ENCODE measurements at places on chromosomes 16 and 17.

DNA sequence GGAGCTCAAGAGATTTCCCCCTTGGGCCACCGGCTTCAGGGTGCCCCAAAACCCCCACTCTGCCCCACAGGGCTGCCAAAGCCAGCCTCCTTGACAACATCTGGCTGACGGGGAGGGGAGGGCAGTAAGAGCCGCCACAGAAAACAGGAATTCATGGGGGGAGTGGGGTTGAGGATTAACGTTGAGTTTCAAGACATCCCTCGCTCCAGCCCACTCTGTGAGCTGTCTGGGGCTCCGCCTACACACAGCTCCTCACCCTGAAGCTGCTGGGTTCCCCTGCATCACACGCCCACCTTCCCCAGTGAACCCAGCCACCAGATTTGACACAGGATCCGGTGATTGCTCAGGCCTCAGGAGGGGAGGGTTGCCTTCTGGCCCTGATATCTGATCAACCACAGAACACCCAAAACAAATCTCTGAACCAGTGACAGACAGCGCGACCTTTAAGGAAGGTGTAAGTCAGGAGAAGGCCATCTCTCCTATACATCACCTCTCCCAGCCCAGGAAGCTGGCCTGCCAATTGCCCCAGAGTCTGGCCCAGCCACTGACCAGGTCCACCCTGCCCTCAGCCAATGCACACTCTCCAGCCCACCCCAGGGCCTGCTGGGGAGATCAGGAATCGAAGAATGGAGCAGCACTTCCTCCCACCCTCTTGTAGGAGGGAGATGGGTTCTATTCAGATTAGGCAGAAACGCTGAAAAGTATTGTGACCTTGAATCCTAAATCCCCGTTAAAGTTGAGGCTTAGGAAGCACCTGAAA lies 132.1 kb downstream of the CLEC16A start:
- DNase-seq: no peak

DNA sequence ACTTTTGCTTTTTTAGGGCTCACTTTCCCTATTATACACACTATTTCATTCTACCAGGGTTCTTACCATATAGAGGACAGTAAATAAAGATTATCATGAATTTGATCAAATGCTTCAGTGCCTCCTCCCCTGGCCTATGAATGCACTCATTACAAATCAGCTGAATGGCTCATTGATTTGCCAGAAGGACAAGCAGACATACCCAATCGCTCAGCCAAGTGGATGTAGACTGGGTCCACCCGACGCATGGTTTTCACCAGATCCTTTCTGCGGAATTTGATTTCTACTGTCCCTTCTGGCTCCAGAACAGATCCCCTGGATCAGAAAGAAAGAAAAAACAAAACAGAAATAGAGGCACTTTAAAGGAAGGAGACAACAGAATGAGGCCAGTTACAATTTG lies 162.6 kb downstream of the AATF start:
- DNase-seq: no peak

GRCh38 chr17:17970699-17971430 lies 1.3 kb downstream of the TOM1L2 start:
- DNase-seq: no peak

- DNase-seq: no peak
Measured at GRCh38 chr17:15119968-15120367, 145.2 kb downstream of the PMP22 start.

GRCh38 chr17:74227271-74228080 lies 14.1 kb downstream of the TTYH2 start:
- DNase-seq: no peak

GRCh38 chr17:2215616-2216364 lies 87.8 kb downstream of the SMG6 start:
- no peak for DNase-seq

GRCh38 chr17:80474231-80474960 lies 2.0 kb downstream of the NPTX1 start:
- no peak for DNase-seq

GRCh38 chr17:46011711-46012505 lies 12.9 kb downstream of the STH start:
- no peak for DNase-seq

DNA sequence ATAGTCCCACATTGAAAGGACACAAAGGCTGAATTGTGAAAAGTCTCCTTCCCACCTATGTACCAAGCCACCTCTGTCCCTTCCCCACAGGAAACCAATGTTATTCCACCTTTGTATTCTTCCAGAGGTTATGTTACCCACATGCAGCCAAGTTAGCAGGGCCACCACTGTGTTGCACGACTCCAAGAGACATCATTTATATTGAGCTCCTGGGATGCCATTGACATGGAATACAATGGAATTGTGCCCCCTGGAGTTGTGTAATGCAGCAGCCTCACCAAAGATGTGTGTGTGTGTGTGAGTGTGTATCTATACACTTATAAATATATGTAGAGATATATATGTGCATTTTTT lies 21.6 kb upstream of the MSI2 start:
- DNase-seq: no peak

DNA sequence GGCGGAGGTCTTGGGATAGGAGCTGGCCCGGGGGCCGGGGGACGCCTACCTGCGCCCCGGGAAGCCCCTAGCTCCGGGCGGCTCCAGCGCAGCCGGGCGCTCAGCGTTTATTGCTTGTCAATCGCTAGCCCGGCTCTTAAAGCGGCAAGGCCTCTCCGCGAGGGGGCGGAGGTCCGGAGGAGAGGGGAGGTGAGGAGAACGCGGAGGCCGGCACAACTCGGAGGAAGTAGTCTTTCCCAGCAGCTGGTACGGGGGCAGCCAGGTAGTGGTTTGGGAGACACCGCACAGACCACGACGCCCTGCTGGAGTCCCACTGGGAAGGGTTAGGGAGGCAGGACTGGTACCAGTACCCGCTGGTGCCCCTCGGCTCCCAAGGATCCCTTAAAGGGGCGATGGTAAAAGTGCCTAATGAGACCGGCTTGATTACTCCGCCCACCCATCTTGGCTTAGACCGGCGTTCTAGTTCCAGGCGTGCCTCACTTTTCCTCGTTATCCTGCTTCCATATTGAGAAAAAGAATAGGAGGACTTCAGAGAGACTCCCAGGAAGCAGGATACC lies at the start of gene MPP2:
Gene MPP2, minus strand, starts transcription at position 112 of the 557 bp plus-strand sequence. CDS start 3,076 bp downstream, outside the sequence.
- DNase-seq: no peak

- no peak for DNase-seq
Measured at GRCh38 chr17:14227052-14227451, 9.6 kb downstream of the CDRT15 start.

DNA sequence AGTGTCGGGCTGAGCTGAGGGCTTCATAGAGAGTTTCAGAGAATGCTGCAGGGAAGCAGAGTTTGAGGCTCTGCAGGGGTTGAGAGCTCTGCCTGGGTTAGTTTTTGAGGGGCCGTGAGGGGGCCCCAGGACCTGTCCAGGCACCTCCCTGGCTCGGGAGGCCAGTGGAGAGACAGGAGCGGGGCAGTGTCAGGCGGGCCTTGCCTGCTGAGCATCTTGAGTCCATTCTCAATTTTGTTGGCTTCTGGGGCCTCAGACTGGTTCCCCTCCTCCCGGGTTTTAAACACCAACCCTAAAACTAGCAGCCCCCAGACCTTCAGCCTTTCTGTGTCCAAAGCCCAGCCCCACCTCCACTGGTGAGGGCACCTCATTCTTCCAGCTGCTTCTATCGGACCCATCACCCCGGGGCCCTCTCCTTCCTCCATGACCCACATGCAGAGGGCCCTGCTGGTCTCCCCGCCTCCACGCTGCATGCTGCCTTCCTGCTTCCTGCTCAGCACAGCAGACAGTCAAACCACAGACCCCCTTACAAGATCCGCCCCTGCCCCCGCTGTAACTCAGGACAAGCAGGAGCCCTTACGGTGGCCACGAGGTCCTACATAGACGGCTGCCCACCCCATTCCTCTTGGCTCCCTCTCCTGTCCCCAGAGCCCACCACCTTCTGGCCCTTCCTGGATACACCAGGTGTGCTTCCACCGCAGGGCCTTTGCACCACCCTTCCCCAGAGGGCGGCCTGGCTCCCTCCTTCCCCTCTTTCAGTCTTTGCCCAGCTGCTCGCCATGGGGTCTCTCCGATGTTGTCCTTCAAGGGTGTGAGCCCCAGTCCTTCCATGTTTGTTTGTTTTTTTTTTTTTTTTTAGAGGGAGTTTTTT lies 3.8 kb downstream of the RNF213 start:
- no peak for DNase-seq

DNA sequence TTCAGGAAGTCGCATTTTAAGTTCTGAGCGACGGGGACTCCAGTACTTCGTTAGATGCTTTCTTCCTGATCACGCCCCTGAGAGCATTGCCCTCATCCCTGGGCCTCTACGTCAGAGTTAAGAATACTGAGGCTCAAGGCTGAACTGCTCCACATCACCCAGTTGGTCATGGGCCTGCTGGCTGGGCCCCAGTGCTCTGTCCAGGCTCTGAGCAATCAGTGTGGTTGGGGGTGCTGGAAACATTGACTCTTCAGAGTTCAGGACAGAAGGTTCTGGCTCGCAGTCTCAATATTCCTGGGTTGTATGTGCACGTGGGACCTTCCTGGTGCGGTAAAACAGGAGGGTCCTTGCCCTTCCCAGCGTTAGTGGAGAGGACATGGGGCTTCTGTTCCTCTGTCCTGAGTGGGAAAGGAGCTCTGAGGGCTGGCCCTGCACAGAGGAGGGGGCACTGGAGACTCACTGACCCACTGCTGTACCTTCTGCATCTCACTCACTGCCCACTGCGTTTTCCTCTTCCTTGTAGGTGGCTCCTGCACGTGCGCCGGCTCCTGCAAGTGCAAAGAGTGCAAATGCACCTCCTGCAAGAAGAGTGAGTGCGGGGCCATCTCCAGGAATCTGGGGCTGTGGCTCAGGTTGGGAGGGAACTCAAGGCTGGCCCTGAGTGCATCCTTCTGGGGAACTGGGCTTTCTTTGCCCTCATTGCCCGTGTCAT lies 518 bp downstream of the MT1E start:
- DNase-seq: no peak

Measured in iPS DF 6.9 (cell line).